Kidney (tissue), 22 donors: ENCODE measurements at places on chromosomes 11 and 22. TPM values are rescaled to one million over a fixed set of nuclear protein-coding genes. Genes with fewer than 3 reads are reported as not detected.

DNA sequence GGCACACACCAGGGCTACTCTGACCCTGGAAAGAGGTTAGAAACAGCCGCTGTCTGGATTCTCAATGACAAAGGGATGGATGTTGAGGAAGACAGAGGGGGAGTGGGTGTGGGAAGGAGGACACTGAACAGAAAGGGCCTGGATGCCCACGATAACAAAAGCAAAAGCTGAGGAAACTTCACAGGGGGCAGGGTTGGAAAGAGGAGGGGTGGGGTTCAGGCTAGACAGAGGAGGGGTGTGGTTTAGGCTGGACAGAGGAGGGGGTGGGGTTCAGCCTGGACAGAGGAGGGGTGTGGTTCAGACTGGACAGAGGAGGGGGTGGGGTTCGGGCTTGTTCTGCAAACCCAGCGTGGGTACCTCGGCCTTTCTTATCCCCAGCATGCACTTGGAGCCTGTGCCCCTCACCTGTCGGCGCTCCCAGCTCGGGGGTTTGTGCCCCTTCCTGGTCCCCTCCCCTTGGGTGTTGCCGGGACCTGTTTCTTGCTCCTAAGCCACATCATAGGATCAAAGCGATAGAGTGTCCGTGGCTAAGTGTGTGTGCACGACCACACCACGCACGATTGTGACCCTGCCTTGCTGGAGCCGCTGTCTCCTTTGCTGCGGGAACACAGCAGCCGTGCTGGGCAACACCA lies 75.6 kb downstream of the BRD1 start:
- peak; percentile 70 for DNase-seq

GRCh38 chr11:71453037-71453917 lies at the start of gene NADSYN1:
TSS of gene NADSYN1 (plus strand) at chr11:71453203. CDS start at chr11:71453297, 94 bp downstream.
- peak; percentile 98 for DNase-seq

Gene OR2D2
- not detected for polyA plus RNA-seq

Gene MFRP
- polyA plus RNA-seq = not detected

Gene CHKA
- polyA plus RNA-seq = 23.2 TPM

DNA sequence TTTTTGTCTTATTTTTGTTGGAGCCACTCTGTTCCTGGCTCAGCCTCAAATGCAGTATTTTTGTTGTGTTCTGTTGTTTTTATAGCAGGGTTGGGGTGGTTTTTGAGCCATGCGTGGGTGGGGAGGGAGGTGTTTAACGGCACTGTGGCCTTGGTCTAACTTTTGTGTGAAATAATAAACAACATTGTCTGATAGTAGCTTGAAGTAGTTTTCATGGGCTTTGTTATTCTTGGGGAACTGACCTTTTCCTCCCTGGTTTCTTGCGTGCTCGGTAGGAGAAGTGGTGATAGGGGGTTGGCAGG lies 6.0 kb upstream of the MCM5 start:
- DNase-seq = no peak

Gene TIGD3
- 0.95 TPM for polyA plus RNA-seq

DNA sequence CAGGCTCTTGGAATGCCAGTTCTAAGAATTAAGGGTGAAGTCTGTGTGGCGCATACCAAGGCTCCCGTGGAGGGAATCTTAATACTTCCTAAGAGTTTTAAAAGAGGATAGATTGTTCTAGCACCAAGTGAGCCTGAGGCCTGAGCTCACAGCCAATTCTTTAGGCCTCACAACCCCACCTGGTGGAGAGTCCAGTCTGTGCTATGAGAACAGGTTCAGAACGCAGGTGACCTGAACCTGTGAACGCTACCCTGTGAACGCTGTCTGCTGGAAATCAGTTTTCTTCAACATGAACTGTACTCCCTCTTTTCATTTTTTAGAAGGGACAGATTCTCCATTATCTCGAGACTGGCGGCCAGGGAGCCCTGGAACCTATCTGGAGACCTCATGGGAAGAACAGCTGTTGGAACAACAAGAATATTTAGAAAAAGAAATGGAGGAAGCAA lies 43.2 kb upstream of the DLAT start:
- no peak for DNase-seq
